Stimulated activated CD4-positive, alpha-beta T cell treated with anti-CD3 and anti-CD28 coated beads, Interleukin-1b, Interleukin-23, amount 100 ng/mL, for 1 hour (primary cell): ENCODE measurements at places on chromosomes 6 and 20.

- no peak for DNase-seq
Measured at GRCh38 chr6:34190504-34191122, 44.7 kb upstream of the GRM4 start.

DNA sequence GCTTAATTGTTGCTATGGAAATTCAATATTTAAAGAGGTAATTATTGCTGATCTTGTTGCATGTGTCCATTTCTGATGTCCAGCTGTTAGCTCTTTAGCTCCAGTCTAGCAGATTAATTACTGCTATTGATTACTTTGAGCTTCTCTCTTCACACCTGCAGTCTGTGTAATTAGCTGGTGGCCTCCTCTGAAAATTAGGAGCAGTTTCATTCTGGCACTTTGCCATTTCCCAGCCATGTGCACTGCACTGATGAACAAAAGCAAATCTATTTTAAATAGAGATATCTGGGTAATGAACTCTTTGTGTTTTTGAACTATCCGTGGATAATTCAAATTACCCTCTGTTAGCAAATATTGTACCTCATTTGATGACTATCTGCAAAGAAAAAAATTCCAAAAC, 275.9 kb downstream of the RNF144B start:
- DNase-seq: no peak

DNA sequence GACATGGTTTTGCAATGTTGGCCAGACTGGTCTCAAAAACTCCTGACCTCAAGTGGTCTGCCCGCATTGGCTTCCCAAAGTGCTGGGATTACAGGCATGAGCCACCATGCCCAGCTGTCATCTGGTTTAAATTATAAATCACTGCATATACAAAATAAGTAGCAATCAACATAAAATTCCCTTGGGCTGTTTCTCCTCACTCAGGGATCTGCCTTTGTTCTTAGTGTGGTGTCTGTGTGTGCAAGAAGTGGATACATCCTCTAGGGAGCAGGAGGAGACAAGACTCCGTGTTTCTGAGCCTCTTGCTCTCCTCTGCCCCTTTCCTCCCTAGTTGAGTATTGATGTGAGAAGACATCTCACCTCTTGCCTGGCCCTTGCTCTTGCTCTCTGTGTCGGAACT, 65.2 kb upstream of the ADGRF4 start:
- no peak for DNase-seq

DNA sequence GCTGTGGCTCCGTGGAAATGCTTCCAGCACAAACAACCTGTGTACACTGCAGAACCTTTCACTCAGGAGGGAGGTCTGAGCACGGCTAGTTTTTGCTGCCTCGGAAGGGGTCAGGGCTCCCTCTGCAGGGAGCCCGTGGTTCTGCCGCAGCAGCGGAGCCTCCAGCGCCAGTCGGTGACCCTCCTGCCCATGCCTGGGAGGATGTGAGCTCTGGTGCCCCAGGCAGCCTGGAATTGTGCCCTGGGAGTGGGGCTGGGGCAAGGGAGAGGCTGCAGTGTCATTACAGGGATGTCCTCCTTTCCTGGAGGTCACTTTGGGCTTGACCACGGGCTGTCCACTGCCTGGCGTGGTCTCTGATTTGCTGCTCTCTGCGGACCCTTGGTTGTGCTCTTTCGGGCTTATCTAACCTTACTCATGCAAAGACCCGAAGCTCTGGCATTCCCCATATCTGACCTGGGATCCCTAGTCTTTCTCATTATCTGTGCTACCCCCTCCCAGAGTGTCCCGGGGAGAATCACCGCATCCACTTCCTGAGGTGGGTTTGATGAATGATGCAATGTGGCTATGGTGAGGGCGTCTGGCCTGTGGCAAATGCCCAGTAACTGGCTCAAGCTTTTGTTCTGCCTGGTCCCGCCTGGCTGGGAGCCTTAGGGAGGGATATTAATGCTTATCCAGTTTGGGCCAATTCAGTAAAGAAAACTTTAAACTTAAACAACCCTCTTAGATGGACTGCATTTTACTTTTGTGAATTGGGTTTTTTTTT, 59.6 kb upstream of the TAGAP start:
- DNase-seq: peak; percentile 54

DNA sequence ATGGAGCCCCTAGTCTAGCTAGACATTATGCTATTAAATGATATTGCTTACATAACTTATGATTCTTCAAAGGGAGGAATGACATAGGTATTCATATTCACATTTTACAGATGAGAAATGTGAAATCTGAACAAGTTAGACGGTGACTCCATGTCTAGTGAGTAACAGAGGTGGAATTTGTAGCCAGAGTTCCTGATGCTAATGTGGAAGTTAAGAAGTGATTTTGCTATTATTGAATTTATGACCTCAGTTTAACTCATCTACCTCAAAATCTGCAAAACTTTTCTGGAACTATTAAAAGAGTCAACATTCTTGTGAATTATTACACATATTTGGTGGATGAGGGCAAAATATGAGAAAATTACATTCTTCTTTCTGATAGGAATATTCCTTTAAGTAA, 347.6 kb upstream of the MMS22L start:
- no peak for DNase-seq

GRCh38 chr6:163344411-163344810, 70.1 kb upstream of the QKI start:
- no peak for DNase-seq

DNA sequence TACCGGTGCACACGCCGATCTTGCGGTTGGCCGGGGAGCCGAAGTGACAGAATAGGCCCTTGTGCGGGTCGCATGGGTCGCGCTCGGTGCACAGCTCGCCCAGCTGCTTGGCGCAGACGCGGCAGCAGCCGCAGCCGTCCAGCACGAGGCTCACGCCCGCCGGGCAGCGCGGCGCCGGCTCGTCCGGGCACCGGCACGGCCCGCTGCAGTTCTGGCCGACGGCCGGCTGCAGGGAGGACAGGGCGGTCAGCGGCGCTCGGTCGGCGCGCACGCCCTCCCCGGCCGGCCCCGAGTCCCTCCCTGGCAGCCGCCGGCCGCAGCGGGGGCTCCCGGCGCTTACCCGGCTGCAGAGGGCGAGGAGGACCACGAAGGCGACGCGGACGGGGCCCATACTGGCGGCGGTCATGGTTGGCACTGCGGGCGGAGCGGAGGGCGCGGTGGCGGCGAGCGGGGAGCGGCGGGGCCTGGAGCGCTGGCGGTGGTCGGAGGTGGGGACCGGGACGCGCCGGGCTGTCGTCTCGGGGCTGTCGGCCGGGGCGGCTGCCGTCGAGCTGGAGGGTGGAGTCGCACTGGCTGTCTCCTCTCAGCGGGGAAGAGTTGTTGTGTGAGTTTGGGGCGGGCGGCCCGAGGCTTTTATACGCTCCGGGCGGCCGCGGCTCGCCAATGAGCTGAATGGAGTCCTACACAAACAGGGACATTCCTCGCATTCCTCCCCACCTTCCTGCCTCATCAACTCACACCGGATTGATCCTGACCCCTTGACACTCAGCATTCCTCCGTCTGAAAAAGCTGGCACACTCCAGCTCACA, at the start of gene CCN2:
TSS of gene CCN2 (minus strand) at position 606 of the 809 bp plus-strand sequence. CDS start at position 406, 200 bp downstream.
- no peak for DNase-seq

GRCh38 chr6:89410788-89411144, 1.3 kb downstream of the RRAGD start:
- no peak for DNase-seq

DNA sequence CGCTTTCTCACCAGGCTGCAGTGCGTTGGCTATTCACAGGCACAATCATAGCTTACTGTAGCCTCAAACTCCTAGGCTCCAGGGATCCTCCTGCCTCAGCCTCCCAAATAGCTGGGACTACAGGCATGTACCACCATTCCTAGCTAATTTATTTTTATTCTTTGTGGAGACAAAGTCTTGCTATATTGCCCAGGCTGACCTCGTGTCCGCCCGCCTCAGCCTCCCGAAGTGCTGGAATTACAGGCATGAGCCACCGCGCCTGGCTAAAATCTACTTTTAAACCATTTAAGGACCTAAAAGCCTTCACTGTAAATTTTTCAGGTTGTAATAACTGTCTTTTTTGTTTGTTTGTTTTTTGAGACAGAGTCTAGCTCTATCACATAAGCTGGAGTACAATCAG, 15.2 kb downstream of the SAMHD1 start:
- no peak for DNase-seq

GRCh38 chr6:32622545-32623401, 14.4 kb upstream of the HLA-DQA1 start:
- peak; percentile 6 for DNase-seq

- no peak for DNase-seq
Measured at GRCh38 chr20:20847814-20848213, 135.4 kb upstream of the RALGAPA2 start.

DNA sequence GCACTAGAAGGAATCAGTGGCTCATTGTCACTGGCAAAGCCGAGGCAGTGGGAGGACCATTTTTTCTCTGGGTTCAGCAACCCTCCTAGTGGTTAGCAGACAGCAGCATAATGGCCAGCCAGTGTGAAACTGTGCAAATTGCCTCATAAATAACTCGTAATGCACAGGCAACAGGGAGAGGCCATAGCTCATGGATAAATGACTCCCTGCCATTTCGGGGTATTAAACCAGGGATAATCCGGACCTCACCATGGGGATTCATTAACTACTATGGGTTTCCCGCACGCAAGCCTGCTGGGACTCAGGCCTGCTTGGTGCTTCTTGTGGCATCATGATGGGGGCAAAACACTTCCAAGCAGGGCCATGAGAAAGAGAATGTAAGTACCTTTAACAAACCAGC, 158.2 kb upstream of the CHD6 start:
- DNase-seq: no peak

- DNase-seq: no peak
Measured at GRCh38 chr6:90940812-90941481, 354.1 kb upstream of the MAP3K7 start.

GRCh38 chr20:37336369-37337207, 9.4 kb upstream of the SRC start:
- no peak for DNase-seq

- no peak for DNase-seq
Measured at GRCh38 chr6:42545226-42545773, 18.5 kb upstream of the UBR2 start.

DNA sequence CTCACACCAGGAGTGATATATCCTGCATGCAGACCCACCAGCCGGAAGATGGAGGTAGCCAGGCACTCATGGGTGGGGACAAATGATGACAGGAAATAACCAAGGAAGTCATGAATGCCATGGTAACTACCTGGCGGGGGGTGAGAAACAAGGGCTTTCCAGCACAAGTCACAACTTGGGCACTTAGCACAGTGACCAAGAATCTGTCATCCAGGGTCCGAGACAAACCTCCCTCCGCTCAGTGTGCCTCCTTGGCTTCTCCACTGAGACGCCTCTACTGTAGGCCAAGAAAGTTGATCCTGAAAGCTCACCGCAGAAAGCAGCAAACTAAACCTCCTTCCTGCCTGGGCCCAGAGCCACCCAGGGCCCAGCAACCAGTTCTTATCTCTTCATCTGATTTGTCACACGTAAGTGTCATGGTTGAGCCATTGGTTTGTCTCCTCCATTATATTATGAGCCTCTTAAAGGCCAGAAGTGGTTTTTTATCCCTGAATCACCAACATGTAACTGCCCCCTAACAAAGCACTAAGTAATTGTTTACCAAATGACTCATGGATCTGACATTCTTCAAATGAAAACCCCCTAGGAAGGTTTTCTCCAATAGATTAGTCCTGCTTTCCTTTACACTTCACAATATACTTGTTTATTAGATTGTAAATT, 84.3 kb upstream of the TAB2 start:
- DNase-seq: peak; percentile 6

DNA sequence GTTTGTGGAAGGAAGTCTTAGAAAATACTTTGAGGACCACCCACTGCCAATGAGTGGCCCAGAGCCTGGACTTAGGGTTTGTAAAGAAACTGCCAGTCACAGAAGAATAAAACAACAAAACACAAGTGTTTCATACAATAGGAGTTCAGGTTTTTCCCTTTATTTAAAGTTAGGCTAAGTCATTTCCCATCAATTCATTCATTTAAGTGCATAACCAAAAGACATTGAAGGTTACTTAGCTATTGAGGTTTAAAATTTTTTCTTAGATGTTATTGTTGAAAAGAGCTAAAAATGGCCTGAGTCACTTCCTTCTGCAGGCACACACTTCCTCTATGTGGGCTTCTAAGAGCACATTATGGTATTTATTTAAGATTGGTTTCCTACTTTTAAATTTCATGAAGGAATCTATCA, 54.2 kb downstream of the ARMC2 start:
- DNase-seq: no peak

DNA sequence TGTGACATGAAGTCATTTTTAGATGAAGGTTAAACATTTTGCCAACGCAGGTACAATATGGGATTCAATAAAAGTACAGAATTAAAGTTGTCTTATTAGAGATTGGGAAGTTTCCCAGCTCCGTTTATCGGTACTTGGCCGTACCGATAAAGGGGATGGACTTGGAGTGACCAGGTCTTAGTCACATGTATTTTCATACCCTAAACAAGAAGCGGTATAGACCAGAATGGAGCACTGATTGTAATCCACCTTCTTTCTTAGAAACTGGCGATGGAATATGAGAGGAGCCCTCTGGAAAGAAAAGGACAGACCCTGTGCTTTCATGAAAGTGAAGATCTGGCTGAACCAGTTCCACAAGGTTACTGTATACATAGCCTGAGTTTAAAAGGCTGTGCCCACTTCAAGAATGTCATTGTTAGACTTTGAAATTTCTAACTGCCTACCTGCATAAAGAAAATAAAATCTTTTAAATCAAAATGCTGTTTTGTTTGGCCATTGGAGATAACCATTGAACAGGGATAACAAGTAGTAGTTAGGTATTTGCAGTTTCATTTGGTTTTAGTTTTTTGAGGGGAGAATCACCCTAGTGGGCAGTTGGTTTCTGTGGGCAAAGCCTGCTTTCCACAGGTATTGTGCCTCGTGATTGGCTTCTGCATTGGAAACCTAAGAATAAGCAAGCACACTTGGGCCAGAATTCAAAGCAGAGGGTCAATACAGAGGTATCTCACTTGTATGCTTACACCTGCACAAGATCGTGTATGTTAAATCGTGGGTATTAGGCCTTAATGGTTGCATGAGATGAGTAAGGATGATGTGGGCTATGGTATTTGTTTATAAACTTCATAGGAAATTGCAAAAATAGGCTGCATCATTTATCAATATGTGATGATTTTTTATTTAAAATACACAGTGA, 11.2 kb upstream of the ZNFX1 start:
- no peak for DNase-seq

DNA sequence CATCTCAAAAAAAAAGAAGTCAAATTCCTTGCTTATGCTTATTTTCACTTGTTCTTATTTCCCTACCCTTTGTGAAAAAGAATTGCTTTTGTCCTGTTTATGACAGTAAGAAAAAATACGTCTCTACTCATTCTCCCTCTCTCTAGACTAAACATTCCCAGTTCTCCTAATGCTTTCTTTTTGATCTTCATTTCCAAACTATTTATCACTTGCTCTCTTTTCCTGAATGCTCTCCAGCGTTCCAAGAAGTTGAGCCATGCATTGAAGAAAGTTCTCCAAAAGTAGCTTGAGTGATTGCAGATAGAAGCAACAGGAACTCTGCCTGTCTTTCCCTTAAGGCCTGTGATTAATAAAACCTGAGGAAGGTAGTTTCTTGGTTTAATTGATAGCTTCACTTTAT, 53.1 kb upstream of the TMEM170B start:
- no peak for DNase-seq
